Effector memory CD8-positive, alpha-beta T cell (primary cell): ENCODE measurements at places on chromosomes 2 and 18.
A peak's percentile ranks its signal among the peaks of the same experiment; 100 is the strongest.

DNA sequence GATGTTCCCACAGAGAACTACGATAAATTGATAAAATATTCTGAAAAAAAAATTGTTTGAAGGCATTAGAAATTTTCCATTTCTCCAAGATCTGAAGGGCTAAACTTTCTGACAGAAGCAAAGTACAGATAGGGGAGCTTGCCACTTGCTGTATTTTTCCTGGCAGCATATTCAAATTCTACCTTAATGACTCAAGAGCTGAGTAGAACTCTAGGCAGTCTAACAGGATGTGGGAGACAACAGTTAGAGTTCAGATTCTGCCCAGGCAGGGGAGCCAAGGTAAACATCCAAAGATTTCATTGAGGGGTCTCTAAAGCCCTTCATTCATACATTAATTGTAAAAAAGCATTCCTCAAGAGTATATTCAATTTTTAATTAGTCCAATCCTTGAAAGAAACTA lies 46.0 kb upstream of the RIT2 start:
- no peaks in the 10 kb centered on the region for H3K27me3 ChIP-seq
- no peaks in the 10 kb centered on the region for H3K4me1 ChIP-seq
- H3K36me3 ChIP-seq, result no peaks in the 10 kb centered on the region
- H3K27ac ChIP-seq, result no peak overlapping the region

DNA sequence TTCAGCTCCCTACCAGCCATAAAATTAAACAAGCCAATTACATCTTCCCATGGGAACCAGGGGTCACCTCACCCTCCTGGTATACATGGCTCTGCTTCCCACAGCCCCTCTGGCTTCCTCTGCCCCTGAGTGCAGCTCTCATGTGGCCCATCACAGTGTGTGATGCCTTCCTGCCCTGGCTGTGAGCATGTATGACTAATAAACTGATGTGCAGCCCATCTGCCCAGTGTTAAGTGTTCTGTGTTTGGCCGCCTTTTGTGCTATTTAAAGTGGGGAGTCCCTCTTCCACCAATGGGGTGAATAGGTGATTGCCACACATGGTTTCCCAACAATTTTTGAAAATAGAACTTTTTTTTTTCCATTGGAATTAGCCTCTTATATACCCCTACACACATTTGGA lies 87.7 kb upstream of the PIEZO2 start:
- no peak for DNase-seq
- H3K4me1 ChIP-seq, result no peaks in the 10 kb centered on the region
- no peak overlapping the region for H3K4me3 ChIP-seq
- no peaks in the 10 kb centered on the region for H3K36me3 ChIP-seq
- no peak overlapping the region for H3K27ac ChIP-seq

- no peaks in the 10 kb centered on the region for H3K36me3 ChIP-seq
- DNase-seq, result no peak
Measured at GRCh38 chr18:61953161-61953560, 60.4 kb upstream of the RNF152 start.

GRCh38 chr2:143901185-143901842 lies 618.6 kb downstream of the ZEB2 start:
- no peaks in the 10 kb centered on the region for H3K36me3 ChIP-seq
- no peak overlapping the region for H3K27ac ChIP-seq
- no peaks in the 10 kb centered on the region for H3K4me1 ChIP-seq
- no peak overlapping the region for H3K4me3 ChIP-seq
- H3K27me3 ChIP-seq, result no peaks in the 10 kb centered on the region
- no peak for DNase-seq

DNA sequence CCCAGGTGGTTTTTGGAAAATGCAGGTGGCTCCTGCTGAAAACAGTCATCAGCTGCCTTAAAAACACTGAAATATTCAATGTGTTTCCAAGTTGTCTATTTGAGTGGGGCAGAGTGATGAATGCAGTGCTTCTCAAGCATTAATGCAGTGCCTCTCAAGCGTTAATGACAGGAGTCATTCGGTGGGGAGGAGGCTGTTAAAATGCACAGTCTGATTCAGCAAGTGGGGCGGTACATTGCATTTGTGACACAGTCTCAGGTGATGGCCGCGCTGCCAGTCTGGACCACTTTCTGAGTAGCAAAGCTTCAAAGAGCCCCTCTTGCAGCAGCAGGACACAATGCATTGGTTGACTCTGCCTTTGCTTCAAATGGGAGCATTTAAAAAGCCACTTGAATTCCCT lies 231.4 kb upstream of the RGPD4 start:
- no peaks in the 10 kb centered on the region for H3K4me1 ChIP-seq
- no peak overlapping the region for H3K27ac ChIP-seq
- no peak overlapping the region for H3K4me3 ChIP-seq
- H3K27me3 ChIP-seq, result no peaks in the 10 kb centered on the region
- DNase-seq, result no peak
- peaks cover 3% of the 10 kb centered on the region for H3K36me3 ChIP-seq

DNA sequence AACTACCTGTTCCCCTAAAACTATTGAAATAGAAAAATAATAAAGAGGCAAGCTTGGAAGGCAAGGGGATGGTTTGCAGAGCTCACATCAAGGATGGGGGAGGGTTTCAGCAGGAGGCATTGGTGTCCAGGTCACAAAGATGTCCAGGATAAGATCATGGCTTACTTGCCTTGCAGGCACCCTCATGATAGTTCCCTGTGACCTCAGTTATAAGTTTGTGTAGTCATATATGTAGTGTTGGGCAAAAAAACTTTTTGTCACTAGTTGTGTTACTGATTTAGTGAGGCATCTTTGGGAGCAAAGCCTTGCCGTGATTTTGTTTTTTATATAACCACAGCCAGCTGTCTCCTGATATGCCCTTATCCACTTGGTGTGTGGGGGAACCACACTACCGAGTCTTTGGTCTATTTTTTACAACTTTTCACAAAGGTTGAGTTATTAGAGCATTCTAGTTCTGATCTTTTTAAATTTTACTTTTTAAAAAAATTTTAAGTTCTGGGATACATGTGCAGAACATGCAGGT lies 53.3 kb downstream of the IL1R2 start:
- H3K4me3 ChIP-seq, result no peak overlapping the region
- H3K4me1 ChIP-seq, result no peaks in the 10 kb centered on the region
- no peak overlapping the region for H3K27ac ChIP-seq
- H3K27me3 ChIP-seq, result peaks cover 77% of the 10 kb centered on the region

DNA sequence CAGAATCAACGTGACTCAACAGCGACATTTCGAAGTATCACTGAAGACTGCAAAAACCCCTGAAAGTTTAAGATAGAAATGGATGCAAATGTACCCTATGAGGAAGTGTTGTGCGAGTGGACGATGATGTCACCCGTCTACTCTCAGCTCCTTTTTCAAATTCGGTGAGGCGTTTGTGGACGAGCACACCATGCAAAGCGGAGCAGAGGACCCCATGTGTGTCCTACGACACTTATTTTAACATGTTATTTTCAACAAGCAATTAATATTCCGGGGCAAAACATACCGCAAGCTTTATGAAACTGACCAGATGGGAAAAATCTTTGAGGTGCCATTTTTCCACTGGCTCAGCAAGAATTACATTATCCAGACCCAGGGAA lies 2.0 kb downstream of the PXDN start:
- H3K36me3 ChIP-seq, result no peaks in the 10 kb centered on the region
- H3K4me1 ChIP-seq, result peaks cover 2% of the 10 kb centered on the region
- no peak overlapping the region for H3K27ac ChIP-seq
- no peak for DNase-seq

DNA sequence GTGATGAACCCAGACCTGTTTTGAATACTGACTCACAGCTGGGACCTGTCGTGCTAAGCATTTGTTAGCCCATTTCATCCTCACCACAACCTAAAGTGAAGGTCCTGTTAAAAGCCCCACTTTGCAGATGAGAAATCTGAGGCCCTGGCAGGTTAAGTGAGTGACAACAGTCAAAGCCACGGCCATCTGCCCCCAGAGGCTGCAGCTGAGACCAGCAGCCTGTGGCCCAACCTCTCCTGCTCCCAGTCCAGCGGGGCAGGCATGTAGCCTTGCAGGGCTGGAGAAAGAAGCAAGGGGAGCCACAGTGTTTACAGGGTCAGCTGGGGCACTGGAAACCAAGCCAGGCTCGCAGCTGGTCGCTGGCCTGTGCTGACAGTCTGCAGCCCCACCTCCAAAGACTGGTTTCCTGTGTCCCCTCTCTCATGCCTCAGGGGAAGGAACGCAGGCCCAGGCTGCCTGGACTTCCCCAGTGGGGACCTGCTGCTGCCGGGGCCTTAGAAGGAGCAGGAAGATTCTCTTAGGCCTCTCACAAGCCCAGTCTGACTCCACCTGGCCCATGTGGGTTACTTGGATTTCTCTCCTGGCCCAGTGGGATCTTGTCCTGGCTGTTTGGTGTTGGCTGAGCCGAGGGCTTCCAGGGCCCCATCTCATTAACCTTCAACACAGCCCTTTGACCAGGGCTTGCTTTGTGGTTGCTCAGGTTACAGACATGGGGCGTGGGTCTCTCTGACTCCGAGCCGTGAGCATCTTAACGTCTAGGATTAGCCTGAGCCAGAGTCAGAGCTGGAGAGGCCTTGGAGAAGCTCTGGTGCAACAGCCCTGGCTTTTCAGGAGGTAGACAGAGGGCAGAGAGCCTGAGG lies 1.7 kb downstream of the INPP5D start:
- DNase-seq, result no peak
- peak overlapping the region; percentile 90 for H3K27ac ChIP-seq
- H3K36me3 ChIP-seq, result peaks cover 58% of the 10 kb centered on the region
- H3K4me3 ChIP-seq, result peak overlapping the region; percentile 99

DNA sequence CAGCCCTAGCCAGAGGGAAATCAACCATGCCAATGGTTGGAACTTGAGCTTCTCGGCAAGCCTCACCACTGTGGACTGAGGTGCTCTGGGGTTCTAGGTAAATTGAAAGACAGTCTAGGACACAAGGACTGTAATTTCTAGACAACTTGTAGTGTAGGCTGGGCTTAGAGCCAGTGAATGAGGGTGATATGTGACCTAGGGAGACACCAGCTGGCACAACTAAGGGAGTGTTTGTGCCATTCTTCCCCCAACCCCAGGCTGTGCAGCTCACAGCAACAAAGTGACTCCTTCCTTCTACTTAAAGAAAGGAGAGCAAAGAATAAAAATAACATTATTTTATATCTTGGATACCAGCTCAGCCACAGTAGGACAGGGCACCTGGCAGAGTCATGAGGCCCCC lies 1690.7 kb upstream of the TMEFF2 start:
- H3K36me3 ChIP-seq, result no peaks in the 10 kb centered on the region
- no peaks in the 10 kb centered on the region for H3K4me1 ChIP-seq

GRCh38 chr18:79922971-79923411 lies 28.5 kb downstream of the SLC66A2 start:
- DNase-seq, result no peak
- H3K36me3 ChIP-seq, result peaks cover 57% of the 10 kb centered on the region
- peaks cover 6% of the 10 kb centered on the region for H3K4me1 ChIP-seq
- H3K4me3 ChIP-seq, result no peak overlapping the region

DNA sequence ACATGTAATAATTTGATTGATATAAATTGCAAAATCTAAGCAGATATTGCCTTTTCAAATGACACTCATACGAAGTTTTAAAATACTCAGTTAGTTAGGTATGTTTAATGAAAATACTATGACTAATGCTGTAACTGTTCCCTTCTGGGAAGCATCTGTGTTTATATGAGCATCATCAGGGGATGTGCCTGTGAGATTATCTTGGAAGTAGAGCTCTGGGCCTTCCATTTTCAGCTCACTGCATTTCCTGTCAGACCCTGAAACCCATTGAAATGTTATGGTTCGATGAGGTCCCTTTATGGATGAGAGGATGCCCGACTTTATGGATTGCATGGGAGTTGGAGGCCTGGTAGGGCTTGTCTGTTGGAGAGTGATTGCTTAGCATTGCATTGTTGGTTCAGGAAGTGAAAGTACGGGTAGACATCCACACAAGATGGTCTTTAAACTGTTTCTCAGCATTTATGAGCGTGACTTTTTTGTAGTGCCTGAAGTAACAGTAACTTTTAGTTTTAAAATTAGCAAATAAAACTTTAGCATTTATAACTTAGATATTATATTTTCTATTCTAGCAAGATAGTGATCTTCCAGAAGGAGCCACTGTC lies 28.7 kb downstream of the ELP2 start:
- H3K4me1 ChIP-seq, result peaks cover 6% of the 10 kb centered on the region
- DNase-seq, result no peak
- peaks cover 75% of the 10 kb centered on the region for H3K36me3 ChIP-seq
- H3K4me3 ChIP-seq, result no peak overlapping the region
- H3K27me3 ChIP-seq, result no peaks in the 10 kb centered on the region

DNA sequence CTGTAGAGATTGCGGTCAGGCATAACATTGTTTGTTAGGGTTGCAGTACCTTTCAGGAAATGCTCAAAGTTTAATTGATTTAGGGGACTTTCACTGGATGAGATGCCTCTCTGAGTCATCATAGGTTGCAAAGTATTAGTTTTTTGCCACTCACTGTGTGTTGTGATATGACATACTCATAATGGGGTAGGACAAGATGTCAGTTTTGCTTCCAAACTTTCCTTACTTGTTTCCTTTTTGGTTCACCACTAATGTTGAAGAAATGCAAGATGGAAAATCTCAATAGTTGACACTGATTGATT lies 35.0 kb upstream of the PTH2R start:
- no peak overlapping the region for H3K27ac ChIP-seq
- no peaks in the 10 kb centered on the region for H3K4me1 ChIP-seq
- H3K27me3 ChIP-seq, result peaks cover 24% of the 10 kb centered on the region
- no peak for DNase-seq

GRCh38 chr2:196293751-196294515 lies 122.6 kb upstream of the STK17B start:
- H3K27me3 ChIP-seq, result no peaks in the 10 kb centered on the region
- H3K36me3 ChIP-seq, result no peaks in the 10 kb centered on the region
- H3K4me1 ChIP-seq, result peaks cover 17% of the 10 kb centered on the region
- no peak overlapping the region for H3K4me3 ChIP-seq
- no peak overlapping the region for H3K27ac ChIP-seq
- DNase-seq, result no peak

DNA sequence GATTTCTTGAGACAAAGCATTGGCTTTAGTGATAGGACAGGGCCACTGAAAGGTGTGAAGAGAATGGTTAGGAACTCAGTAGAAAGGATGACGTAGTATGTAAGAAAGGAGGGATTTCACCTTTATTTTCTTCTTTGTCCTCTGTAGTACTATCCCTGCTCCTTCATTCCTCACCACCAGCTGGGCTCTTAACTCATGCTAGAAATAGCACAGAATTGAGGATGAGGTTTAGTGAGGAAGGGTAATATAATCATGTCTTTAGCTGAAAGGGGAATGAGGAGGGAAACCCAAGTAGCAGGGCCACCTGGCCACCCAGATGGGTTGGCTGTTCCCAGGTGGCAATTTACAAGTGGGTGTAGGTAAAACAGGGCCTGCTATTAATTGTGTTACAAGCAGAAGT lies 15.2 kb downstream of the ACVR2A start:
- H3K27ac ChIP-seq, result no peak overlapping the region
- H3K36me3 ChIP-seq, result no peaks in the 10 kb centered on the region
- no peaks in the 10 kb centered on the region for H3K27me3 ChIP-seq
- DNase-seq, result no peak
- H3K4me1 ChIP-seq, result no peaks in the 10 kb centered on the region

GRCh38 chr2:174198846-174199564 lies 49.3 kb downstream of the OLA1 start:
- H3K36me3 ChIP-seq, result peaks cover 3% of the 10 kb centered on the region
- no peak overlapping the region for H3K27ac ChIP-seq
- no peak for DNase-seq
- H3K4me3 ChIP-seq, result no peak overlapping the region
- H3K27me3 ChIP-seq, result no peaks in the 10 kb centered on the region
